ENCODE measurements at places on chromosomes 13 and 19.

DNA sequence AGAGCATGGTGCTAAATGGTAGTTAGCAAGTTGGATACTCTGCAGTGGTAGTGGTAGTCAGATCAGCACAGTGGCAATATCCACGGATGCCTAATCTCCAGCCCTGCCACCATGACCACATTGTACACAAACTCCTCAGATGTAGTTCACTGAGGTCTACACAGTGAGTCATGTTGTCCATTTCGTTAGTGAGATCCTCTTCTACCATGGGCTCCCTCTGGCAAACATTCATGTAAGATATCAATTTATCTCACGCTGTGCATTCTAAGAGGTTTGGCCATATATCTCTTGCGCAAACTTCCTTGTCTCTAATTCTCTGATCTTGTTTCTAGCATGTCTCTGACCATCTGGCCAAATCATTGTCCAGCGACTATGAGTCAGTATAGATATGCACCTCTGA, 58.2 kb downstream of the POLR1D start:
- no peak for DNase-seq

DNA sequence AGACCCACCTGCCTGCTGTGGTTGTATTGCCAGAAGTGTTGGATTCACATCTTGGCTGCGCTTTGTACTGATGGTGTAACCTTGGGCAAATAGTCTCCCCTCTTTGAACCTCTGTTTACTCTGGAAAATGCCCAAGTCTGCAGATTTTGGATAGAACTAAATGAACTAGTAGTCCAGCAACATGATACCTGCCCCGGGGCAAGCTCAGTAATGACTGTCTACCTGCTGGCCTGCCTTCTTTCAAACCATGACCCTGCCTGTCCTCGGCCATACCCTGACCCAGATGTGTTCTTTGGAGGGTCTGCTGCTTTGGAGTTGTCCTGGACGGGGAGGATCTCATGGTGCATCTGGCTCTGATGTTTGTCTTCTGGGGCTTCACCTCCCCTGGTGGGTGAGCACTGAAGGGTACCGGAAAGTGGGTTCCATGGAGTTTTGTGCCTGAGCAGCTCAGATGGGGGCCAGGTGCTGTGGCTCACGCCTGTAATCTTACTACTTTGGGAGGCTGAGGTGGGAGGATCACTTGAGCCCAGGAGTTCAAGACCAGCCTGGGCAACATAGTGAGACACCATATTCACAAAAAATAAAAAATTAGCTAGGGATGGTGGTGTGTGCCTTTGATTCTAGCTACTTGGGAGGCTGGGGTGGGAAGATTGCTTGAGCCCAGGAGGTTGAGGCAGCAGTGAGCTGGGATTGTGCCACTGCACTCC, 59.5 kb downstream of the TNFRSF19 start:
- DNase-seq = no peak

DNA sequence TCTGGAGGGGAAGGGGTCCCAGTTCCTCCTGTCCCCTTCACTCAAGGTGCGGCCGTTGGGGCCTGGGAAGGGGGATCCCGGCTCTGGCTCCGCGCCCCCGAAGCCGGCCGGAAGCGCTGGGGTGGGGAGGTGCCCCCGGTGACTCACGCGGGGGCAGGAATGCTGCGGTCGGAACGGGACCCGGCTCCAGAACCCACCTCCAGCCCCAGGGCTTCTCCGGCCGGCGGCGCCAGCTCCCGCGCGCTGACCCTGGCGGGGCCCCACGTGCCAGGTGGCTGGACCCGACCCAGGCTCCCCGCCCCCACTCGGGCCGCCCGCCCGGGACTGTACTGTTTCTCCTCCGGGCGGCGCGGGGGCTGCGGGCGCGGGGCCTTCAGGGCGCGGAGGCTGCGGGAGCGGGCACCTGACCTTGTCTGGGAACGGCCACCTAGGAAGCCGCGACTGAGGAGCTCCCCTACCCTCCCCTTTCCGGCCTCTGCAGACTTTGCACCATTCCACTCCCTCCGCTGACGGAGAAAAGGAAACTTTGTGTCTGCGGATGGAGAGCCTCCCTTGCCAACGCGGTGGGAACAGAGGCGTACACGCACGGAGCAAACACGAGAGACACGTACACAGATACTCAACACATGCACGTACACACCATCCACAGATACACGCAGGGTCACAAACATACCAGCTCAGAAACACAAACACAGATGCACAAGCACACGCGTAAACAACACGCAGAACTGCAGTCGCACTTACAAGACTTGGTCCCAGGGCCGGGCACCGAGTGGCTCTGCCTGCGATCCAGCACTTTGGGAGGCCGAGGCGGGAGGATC, 7.2 kb downstream of the AXL start:
- peak; percentile 78 for DNase-seq

GRCh38 chr13:105220063-105220462, 1315.4 kb downstream of the EFNB2 start:
- DNase-seq = no peak

- no peak for DNase-seq
Observed at GRCh38 chr13:42747399-42747873, 33.9 kb upstream of the FAM216B start.

- no peak for DNase-seq
Observed at GRCh38 chr13:110366733-110367132, 59.6 kb downstream of the COL4A2 start.

DNA sequence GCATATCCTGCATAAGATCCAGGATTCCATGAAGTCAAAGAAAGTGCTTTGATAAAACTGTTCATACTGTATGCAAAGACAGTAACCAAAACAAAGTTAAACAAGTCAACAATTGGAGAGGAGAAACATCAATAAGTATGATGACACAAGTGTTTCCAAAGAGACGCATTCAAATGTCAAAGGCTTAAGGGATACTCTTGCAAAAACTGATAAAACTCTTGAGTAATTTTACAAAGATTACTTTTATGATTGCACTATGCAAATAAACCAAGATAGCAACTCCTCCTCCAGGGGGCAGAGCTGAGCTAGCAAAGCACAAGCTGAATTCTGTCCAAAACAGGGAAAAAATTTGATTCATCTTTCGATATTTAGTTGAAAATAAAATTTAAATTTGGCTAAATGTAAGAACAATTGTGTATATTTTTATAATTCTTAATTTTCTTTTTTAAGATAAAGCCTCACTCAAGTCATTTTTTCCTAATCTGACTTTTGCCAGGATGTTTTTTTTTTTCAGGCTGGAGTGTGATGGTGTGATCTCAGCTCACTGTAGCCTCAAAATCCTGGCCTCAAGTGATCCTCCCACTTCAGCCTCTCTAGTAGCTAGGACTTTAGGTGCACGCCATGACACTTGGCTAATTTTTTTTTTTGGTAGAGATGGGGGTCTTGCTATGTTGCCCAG, 84.0 kb downstream of the MZT1 start:
- no peak for DNase-seq

DNA sequence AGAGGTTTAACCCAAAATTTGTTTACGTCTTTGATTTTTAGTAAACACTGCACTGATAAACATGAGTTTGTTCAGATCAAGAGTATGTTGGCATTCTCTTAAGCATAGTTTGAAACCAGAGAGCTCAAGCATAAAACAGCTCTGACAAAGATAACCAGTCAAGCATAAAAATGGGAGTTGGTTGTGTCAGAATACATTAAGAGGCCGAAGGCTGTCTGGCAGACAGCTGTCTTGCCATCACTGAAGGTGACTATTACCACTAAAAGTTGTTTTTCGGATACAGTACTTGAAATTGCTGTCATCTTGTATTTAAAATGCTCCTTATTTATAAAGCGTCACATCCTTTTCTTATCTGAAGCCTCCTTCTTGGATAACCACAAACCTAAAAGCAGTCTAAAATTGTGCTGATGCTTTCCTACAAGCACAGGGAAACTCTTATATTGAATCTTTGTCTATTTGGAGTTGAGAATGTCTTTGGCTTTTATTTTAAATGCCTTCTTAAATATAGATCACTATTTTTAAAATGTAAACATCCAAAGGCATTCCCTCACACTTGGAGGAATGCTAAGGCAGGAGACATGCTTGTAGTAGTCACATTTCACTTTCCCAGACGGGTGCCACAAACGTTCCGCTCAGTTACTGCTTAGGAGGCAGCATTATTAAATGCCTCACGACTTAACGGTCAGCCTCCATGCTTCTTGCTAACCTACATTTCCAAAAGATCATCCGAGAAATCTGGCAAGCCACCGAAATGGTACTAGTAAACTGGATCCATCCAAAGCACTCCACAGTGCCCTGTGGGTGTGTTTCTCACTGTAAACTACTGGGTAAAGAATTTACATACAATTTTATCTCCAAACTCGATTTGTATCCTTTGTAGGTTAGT, 1.5 kb downstream of the SMAD9 start:
- DNase-seq = no peak

DNA sequence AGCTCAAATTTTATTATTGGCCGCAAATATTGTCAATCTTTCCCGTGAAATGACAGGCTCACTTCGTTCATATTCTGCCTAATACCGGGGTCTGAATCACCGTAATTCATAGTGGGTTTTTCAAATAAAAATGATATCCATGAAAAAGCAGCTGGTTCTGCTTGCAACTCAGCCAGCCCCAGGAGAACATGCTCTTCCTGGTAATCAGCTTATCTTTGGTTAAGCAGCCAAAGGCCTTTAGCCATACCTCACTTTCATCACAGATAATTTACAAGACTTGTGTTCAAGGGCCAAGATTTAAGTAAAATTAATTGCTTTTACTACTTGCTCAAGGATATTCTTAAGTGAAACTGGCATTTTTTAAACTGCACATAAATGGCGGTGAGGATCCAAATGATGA, 22.5 kb downstream of the RNASEH2B start:
- DNase-seq = no peak

- no peak for DNase-seq
Observed at GRCh38 chr19:8517551-8518442, 3.8 kb upstream of the ZNF414 start.

Measured in ecto neural progenitor cell (in vitro differentiated cells).